ENCODE measurements at places on chromosomes 5 and 9.

- no peak for DNase-seq
Observed at GRCh38 chr5:168651648-168652047, 72.5 kb upstream of the PANK3 start.

DNA sequence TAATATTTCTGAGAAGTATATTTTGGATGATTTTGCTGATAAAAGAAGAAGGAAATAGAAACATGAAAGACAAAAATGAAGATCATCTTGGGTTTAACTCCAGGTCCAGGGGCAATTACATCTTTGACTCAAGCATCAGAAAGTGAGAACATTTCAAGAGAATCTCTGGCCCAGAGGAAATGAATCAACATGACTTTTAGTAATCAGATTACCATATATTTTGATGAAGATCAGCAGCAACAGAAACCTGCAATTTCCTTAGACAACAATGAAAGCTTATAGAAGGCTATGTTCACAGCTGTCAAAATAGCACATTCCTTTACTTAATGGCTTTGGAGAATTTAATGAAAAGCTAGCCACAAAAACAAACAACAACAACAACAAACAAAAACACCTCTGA lies 638.1 kb downstream of the EFNA5 start:
- DNase-seq = no peak

GRCh38 chr5:132883261-132883834 lies 9.9 kb downstream of the LEAP2 start:
- DNase-seq = peak; percentile 30

GRCh38 chr9:3434594-3434993 lies 91.2 kb downstream of the RFX3 start:
- DNase-seq = no peak

- no peak for DNase-seq
Observed at GRCh38 chr9:33184963-33185362, 17.8 kb upstream of the B4GALT1 start.

- no peak for DNase-seq
Observed at GRCh38 chr9:122016309-122016708, 76.8 kb downstream of the TTLL11 start.
